ENCODE measurements at places on chromosomes 5 and 9.
A peak's percentile ranks its signal among the peaks of the same experiment; 100 is the strongest.

DNA sequence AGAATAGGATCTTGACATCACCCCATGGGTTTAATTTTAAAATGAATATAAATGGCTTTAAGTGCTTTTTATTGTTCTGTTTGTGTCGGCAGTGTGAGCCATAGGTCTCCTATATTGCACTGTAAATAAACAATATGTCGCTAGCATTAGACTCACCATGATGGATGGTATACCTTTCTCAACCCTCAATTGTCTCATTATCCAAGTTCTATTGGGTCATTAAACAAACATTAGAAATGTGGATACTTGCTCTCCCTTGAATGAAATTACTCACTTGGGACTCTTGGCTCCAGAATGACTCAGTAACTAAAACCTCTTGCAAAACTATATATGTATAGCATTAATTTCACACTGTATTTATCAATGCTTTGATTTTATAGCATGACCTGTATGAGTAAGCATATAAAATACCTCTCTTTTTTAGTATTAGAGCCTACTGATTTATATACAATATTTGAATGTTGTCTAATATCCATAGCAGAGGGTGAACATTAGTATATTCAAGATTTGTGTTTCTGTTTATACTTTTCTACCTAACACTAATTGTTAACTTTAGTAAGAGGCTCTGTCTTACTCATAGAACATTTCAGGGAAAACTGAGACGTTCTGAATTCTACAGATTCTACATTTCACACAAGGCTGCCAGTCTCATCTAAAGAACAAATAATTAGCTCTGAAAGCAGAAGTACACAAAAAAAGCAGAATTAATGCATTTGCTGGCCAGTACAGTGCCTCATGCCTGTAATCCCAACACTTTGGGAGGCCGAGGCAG, 303.8 kb upstream of the PRR16 start:
- DNase-seq, result no peak

- DNase-seq, result peak; percentile 62
Observed at GRCh38 chr9:38443181-38443580, 18.9 kb upstream of the IGFBPL1 start.

DNA sequence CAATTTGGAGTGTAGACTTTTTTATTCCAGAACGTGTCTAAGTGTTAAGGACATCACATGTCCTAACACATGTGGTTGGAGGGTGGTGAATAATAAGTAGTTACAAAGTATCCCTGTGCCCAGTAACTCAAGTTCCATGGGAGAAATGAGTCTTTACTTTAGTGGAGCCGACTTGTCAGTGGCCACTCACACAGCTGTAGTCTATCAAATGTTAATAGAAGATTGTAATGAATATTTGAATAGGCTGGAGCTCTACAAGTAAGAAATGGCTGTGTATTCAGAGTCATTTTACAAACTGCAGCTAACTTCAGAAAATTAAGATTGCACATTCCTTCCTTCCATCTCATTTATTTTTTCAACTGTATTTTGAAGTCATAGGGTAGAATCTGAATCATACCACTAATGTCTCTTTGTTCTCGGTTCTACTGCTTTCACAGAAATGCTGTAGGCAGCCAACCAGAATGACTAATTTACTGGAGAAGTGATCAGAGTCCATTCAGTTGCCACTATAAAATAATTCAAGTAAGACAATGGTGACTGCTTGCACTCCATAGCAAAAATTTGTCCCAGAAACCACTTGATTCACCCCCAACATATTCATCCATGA, 394.8 kb downstream of the NR2F1-AS1 start:
- no peak for DNase-seq

- DNase-seq, result no peak
Observed at GRCh38 chr5:159206818-159207217, 2.5 kb downstream of the RNF145 start.

- no peak for DNase-seq
Observed at GRCh38 chr5:169705322-169705721, 68.2 kb downstream of the DOCK2 start.

GRCh38 chr5:72126796-72127195, 19.5 kb downstream of the MAP1B start:
- no peak for DNase-seq

DNA sequence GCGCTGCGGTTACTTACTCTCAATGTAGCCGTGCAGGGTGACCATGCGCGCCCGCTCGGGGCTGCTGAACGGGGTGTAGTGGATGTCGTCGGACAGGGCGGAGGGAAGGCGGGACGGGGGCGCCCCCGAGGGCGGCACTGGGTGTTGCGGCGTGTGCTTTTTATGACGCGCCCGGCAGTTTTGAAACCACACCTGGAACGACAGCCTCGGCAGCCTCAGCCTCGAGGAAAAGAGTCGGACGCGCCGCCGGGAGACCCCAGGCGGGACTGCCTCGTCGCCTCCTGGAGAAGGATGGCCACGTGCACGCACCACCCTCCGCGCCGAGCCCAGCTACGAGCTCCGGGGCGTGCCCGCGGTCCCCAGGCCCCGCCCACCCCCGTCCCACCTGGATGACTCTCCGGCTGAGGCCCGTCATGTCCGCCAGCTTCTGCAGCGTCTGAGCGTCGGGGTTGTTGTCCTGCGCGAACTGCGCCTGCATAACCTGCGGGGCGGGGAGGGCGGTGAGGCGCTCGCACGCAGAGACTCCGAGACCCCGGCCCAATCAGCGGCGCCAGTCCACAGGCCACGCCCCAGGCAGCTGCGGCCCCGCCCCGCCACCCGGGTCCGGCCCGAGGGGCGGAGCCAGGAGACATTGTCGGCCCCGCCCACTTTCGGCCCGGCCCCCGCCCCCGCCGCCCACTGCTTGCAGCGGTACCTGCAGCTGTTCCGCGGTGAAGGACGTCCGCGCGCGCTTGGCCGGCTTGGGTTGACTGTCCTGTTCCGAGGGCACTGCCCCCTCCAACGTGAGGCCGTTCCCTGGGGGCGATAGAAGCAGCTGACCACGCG, 15.0 kb downstream of the LHX6 start:
- no peak for DNase-seq

DNA sequence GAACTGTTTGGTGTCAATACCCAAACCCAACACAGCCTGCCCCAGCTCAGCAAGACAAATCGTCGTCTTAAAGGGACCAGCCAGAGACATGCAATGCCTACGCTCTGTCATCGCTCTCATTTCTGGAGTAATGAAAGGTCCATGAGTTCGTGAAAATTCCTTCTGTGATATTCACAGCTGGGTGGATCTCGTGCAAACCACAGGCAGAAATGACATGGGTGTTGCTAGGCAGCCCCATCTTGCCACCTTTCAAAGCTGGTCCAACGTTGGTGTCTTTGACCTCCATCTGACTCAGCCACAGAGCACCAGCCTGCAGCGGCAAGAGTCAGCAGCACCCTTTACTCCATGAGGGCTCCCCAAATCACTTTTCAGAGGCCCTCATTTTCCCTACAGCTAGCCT, 215.3 kb downstream of the SLIT3 start:
- no peak for DNase-seq

GRCh38 chr5:132823481-132824050, 6.9 kb downstream of the SHROOM1 start:
- DNase-seq, result no peak

GRCh38 chr9:84266087-84266561, 74.4 kb downstream of the SLC28A3 start:
- no peak for DNase-seq

GRCh38 chr5:135988546-135988945, 33.8 kb upstream of the LECT2 start:
- DNase-seq, result no peak

GRCh38 chr5:129554134-129554904, 94.2 kb downstream of the ADAMTS19 start:
- DNase-seq, result no peak

DNA sequence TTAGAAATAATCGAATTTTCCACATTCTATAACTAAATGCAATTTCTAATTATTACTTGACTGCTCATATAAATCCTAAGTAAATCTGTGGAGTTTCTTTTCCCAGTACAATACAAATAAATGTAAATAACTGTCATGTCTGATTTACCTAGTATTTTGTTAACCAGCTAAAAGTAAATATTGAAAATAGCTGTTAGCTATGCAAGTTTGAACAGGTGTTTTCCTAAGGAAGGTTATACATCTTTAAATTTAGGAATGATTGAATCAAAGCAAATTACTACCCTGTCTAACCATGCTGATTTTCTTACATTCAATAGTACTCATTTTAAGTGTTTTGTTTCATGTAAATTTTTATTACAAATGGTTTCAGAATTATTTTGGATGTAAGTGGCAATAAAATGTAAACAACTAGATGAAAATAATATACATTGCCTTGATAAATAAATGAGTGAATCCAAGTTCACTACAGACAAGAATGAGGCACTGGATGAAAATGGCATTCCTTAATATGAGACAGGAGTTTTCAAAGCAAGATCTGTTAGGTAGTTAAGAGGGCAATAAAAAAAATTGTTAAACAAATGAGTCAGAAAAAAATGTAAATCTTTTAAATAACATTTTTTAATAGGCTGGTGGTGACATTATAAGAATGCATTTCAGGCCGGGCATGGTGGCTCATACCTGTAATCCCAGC, 15.8 kb downstream of the MCIDAS start:
- no peak for DNase-seq

DNA sequence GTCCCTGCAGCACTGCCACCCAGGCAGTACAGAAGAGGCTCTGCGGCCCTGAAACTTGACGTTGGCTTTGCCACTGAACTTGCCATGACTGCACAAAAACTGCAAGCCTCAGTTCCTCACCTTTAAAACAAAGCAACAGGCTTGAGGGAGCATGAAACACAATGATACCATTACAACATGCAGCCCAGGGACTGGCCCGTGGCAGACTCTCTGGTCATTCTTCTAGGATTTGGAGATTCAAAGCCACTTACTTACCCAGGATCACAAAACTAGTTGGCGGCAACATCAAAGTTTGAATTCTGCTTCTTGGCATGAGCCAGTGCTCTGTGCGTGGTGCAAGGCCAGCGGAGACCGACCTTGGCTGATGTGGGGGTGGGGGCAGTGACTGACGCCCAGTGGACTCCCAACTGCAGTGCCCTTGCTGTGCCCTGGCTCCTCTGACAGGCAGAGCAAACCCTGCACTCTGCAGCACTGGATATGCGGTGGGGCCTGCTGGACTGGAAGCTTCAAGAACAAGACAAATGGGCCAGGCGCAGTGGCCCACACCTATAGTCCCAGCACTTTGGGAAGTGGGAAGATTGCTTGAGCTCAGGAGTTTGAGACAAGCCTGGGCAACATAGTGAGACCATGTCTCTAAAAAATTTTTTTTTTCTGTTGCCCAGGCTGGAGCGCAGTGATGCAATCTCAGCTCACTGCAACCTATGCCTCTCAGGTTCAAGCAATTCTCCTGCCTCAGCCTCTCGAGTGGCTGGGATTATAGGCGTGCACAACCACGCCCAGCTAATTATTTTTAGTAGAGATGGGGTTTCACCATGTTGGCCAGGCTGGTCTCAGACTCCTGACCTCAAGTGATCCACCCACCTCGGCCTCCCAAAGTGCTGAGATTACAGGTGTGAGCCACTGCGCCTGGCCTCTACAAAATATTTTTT, 18.9 kb downstream of the SQSTM1 start:
- DNase-seq, result no peak

DNA sequence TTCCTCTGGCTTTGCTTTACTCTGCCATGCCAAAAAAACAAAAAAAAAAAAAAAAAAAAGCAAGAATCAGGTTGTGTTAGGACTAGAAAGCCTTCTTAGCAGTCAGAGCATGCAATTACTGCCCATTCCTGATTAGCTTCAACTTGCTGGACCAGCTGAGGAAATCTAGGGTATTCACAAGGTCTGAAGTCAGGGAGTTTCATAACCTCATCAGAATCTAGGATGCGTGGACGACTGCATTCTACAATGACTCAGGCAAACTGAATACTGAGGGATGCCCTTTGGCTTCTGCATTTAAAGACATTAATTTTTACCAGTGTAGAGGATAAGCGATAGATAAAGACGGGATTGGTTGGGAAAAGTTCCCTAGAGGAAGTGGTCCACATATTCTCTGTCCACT, 39.2 kb upstream of the SHOC1 start:
- no peak for DNase-seq

DNA sequence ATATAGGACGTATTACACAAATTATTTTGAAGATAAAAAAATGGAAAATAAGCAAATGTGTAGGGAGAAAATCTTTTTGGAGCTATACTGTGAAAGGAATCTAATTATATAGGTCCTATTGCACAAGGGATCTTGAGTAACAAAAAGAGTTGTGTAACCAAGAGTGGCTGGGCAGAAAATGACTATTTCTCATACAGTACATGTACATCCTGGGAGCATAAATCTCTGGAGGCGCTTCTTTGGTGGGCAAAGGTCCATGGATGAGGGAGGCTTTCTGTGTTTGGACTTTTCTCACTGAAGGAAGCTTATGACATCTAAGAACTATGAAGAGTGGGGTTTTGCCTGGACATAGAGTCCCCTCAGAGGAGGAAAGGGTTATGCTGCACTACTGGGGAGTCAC, 29.8 kb downstream of the ANKS6 start:
- DNase-seq, result no peak

GRCh38 chr5:128234928-128235641, 151.5 kb downstream of the SLC12A2 start:
- DNase-seq, result no peak

DNA sequence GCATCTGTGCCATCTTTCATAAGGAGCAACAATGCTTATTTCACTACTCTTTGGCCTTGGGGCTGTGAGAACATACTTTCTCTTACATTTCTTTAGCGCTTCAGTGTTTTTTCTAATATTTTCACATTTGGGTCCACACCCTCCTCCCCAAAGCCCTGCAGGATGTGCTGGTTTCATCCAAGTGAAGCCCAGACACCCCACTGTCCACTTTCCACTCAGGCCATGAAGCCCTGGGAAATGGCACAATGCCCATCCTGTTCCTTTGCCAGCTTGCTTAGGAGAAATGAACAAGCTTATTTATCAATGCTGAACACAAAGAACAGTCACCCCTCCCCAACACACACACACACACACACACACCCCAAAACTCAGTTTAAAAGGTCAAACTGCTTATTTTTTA, 17.3 kb upstream of the TMOD1 start:
- DNase-seq, result no peak

DNA sequence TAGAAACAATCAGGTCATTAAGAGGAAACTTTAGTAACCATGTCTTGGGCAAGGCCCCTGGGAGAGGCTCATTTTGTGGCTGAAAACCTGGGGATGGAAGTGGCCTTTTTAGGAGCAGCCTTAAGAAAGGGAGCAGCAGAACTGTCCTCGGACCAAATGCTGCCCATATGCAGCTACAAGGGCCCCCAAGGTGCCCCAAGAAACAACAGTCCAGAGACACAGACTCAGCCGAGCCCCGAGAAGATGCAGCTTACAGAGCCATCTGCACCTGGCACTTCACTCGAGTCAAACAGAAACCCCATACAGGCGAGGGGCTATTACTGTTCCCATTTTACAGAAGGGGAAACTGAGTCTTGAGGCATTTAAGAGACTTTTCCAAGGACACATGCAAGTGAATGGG, 58.0 kb downstream of the COL23A1 start:
- no peak for DNase-seq
